ENCODE measurements at places on chromosomes 2 and 18. TPM values are rescaled to one million over a fixed set of nuclear protein-coding genes. Genes with fewer than 3 reads are reported as not detected.

The MTLN gene
- total RNA-seq: 68.2 TPM

The TMEM150A gene
- 5.8 TPM for total RNA-seq

The RIT2 gene
- not detected for total RNA-seq

The KIAA2012 gene
- total RNA-seq: not detected

The REG3A gene
- total RNA-seq: not detected

The LINC00305 gene
- total RNA-seq: not detected

The CARF gene
- 2.4 TPM for total RNA-seq

The ANKRD53 gene
- 0.13 TPM for total RNA-seq

The IL1F10 gene
- not detected for total RNA-seq

The TUBA3E gene
- not detected for total RNA-seq

The GALNT14 gene
- 0.39 TPM for total RNA-seq

The IWS1 gene
- 26.2 TPM for total RNA-seq

The SLC5A7 gene
- not detected for total RNA-seq

The SERPINB3 gene
- total RNA-seq: not detected

The MC4R gene
- not detected for total RNA-seq

- DNase-seq: no peak
These were observed 263.8 kb upstream of the ATP5MC3 start for GRCh38 chr2:175445281-175445680.

- no peak for DNase-seq
These were observed 16.3 kb upstream of the EPHA4 start for GRCh38 chr2:221588306-221588985.

DNA sequence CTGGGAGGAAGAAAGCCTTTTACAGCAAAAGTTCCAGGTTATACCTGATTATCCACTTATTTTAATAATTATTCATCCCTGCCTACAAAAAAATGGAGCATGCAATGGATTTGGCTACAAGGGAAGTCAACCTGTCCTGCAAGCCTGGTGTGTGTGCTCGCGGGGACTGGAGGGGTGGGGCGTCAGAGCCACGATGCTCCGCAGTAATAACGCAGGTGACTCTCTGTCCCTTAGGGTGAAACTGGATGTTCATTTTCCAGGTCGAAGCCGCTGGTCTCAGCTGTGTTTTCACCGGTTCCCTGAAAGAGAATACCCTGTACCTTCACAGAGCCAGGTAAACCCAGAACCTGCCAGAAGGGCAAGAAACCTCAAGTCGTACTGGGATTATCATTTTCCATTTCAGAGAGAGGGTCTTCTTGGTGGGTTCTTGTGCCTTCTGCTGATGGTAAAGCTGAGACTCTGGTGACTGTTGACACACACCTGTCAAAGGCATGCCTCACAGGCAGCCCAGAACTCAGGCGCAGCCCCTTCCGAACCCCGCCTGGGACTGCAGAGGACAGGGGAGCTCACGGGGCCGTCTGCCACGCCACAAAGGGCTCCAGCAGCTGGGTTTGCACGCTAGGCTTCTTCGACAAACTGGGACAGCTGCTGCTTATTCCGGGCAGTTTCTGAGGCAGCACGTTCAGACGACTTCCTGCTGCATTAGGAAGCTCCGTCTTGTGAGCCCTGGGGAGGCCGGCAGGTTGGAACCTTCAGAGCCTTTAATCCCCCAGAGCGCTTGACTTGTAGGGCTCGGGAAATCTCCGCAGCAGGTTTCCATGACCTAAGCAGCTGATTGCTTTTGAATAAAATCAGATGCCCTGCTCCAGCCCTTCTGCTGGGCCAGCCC lies 58.6 kb downstream of the KCNG2 start:
- no peak for DNase-seq

DNA sequence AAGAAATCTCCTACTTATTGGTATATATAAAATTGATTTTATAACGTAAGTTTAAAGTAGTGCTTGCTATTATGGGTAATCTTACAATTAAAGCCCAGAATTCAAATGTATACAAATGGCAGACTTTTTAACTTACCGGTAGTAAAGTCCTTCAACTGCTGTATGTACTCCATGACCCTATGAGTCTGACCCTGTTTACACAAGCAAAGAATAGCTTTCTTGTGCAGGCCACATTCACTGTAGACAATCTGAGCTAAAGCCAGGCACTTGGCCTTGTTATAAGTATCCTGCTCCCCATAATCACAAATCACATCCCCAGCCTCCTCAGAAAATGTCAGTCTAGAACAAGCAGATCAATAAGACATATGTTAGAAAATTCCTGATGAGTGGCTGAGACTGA lies 51.7 kb downstream of the CLHC1 start:
- no peak for DNase-seq

GRCh38 chr2:145987793-145988192 lies 1467.9 kb upstream of the ZEB2 start:
- no peak for DNase-seq

- DNase-seq: peak; percentile 95
These were observed 91.8 kb downstream of the CABLES1 start for GRCh38 chr18:23226930-23227725.

DNA sequence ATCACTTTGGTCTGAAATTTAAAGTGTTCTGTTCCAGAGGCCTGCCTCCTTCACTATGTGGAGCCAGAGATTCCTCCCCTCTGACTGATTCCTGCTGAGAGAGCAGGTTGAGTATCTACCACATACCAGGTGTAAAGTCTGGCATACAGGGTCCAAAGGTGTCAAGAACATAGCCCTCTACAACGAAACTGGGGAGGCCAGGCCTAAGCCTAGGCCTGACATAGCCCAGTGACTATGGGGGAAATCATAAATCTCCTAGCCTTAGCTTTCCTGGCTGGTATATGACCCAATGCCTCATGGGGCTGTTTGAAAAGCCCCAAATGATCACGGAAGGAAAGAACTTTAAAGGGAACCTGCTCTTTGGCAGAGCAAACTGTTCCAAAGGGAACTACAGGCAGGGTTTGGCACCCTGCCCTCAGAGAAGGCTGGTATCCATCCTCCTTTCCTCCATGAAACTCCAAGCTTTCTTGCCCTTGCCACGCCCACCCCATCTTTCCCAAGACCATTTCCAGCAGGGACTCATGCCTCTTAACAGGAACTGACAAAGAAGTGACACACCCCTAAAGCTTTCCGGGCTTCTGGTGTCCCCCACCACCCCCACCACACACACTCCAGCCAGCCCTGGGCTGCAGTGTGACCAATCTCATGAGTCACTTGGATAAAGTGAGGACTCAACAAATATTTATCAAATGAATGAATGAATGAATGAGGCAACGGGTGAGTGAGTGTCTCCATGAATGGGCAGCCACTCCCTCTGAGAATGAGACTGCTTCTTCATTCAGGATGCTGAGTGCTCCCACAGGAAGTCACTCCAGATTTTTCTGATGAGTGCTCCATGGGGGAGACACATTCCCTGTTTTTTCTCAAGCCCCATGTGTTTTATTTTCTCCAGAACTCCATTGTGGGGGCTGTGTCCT lies 114.5 kb upstream of the STPG4 start:
- DNase-seq: peak; percentile 24

- peak; percentile 83 for DNase-seq
These were observed 63.9 kb downstream of the PRKRA start for GRCh38 chr2:178386986-178387597.

DNA sequence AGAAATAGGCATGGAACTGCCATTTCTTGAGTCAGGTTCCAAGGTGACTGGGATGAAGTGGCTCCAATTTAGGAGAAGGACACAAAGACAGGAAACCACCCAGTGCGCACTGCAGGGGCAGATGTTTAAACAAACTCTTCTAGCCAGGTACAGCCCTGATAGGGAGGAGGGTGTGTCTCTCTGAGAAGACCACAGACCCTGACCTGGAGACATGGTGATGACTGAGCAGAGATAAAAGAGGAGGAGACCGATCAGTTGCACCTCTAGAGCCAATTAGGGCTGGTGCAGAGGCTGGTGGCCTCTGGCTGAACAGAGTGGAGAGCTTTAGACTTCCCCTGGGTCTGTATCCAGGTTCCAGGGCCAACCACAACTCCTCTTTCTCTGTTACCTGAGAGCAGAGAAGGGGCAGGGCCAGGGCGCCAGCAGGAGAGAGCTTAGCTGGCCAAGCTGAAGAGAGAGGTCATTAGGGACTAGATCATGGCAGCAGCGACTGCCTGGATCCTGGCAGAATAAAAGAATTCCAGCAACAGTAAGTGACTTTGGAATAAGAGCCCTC lies 5.4 kb upstream of the SPOPL start:
- DNase-seq: no peak

GRCh38 chr2:69489793-69490192 lies 52.6 kb upstream of the NFU1 start:
- no peak for DNase-seq

DNA sequence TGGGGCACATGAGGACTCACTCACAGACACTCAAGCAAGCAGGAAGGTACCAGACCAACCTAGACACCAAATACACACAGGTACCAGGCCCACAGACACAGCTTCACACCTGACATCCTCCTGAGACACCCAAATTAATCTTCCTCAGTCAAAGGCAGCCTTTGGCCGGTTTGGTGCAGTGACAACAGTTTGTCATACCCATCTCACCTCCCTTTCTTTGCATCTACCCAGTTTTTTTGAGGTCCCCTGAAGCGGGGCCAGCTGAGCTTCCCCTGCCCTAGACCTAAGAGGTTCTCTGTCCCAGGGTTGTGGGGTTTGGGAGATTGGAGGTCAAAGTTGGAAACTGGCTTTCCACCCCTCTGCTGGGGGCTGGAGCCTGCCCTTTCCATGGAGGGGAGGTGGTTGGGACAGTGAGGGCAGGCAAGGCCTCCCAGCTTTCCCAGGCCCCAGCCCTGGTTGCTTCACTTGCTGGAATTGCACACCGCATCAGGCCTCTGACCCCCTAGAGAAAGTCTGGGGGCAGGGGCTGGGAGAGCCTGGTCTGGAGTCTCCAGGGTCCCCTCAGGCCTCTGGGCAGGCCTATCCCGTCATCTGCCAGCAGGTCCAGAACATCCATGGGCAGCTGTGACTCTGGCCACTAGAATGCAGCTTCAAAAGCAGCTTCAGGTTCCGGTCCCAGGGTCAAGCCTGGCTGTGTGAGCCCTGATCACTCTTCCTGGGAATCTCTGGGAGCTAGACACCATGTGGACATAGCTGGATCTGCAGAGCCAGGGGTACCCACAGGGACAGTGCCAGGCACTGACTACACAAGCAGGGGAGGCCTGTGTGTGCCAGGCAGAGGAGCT lies 12.5 kb upstream of the TEX261 start:
- no peak for DNase-seq

- no peak for DNase-seq
These were observed 29.0 kb upstream of the CALCRL start for GRCh38 chr2:187477051-187477450.

DNA sequence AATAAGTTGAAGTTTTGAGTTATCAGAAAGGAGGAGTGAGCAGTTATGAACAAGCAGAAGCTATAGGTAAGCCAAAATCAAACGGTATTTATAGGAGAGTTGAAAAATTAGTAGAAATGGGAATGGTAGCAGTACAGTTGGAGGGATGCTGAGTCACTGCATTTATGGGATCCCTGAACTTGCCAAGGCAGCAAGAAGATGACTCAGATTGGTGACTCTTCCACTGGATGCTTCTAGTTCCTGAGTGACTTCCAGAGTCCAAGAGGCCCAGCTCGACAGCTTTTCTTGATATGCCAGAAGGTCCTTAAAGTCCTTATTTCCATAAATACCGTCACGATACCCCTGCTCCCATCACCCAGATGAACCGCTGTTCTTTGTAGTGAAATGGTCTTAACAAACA lies 31.1 kb upstream of the ACTR3 start:
- peak; percentile 13 for DNase-seq

GRCh38 chr18:55893948-55894347 lies 306.0 kb upstream of the TCF4 start:
- DNase-seq: no peak

GRCh38 chr2:175030380-175031271 lies 25.4 kb upstream of the CHN1 start:
- no peak for DNase-seq

GRCh38 chr2:109376796-109377495 lies 236.8 kb downstream of the SEPTIN10 start:
- DNase-seq: no peak

GRCh38 chr2:223729781-223730180 lies 107.6 kb downstream of the AP1S3 start:
- DNase-seq: no peak

DNA sequence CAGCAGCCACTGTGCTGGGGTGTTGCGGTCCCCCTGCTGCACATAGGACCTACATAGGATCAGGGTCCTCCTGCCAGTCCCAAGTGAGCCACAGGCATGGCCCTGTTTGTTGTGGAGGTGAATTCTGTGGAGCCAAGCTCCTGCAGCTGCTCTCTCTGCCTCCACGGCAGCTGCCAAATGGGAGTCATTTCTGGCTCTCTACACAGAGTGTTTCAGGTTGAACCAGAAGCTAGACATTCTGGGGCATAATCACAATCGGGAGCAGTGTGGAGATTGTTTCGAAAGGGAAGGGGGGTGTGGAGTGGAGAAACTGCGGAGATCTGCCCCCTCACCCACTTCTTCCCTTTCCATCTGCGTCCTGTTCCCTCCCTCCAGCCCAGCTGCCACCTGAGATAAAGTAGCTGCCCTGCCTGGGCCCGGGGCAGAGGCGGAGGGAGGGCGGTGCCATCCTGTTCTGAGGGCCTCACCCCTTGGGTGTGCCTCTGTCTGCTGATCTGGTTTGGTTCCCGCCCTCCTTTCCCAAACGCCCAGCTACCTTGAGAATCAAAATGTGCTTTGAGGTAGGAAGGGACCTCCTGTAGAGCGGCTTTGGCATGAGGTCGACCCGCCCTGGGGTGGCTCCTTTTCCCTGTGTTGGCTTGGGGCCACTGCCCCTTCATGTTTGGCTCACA lies 139.4 kb downstream of the WDSUB1 start:
- DNase-seq: peak; percentile 51

GRCh38 chr2:223635080-223635479 lies 32.9 kb upstream of the SCG2 start:
- no peak for DNase-seq

GRCh38 chr18:49177812-49178211 lies 227.0 kb upstream of the SMAD7 start:
- DNase-seq: no peak

DNA sequence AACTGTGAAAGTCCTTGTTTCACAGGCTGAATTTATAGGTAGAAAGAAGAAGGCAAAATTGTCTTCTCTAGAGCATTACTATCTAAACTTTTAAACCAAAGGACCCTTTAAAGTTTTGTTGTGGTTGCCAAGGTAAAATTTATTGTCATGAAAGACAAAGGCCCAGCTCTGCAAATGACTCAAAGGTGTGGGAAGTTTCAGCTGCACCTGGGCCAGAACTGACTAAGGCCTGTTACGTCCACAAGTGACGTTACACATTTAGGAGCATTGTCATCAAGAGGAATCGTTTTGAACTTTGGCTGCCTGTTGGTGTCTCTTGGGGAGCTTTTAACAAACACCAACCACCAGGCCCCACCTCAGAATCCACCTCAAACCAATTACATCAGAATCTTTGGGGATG lies 8.1 kb upstream of the DSC3 start:
- no peak for DNase-seq

GRCh38 chr2:113370478-113371091 lies 66.9 kb upstream of the ZNG1B start:
- peak; percentile 64 for DNase-seq

DNA sequence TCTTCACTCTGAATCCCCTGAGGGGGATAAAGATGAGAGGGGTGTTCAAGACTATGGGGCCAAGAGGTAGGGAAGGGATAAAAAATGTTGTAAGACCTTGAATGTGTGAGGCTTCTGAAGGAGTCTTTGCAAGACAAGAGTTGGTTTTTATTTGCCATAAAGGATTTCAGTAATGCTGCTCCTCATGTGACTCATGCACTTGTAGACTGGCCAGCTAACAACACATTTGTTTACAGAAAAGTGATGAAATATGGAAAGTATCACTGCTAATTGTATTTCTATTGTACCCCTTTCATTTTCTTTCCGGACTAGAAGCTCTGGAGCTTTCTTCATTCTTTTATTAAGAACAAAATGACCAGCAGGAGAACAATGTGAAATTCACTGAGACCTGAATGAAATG lies 782.1 kb downstream of the EPHA4 start:
- DNase-seq: no peak

GRCh38 chr2:101330253-101330933 lies 21.9 kb upstream of the RNF149 start:
- peak; percentile 73 for DNase-seq
